ENCODE measurements at places on chromosomes 7 and 10.

DNA sequence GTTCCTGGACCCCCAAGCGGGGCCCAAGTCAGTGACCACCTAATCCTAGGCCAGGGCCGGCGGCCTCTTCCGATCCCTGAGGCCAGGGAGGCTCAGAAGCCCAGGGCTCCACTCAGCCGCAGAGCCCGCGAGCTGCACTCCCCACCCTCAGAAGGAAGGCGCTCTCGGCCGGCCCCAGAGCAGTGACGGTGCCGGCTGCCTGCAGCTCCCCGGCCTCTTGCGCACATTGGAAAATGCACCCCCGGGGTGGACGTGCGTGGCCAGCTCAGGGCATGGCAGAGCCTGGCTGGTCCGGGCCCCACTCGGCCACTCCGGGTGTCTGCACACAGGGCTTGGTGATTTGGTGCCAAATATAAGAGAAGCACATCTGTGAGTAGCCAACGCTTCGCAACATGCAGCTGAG lies 269.1 kb downstream of the PTPRN2 start:
- DNase-seq: no peak

DNA sequence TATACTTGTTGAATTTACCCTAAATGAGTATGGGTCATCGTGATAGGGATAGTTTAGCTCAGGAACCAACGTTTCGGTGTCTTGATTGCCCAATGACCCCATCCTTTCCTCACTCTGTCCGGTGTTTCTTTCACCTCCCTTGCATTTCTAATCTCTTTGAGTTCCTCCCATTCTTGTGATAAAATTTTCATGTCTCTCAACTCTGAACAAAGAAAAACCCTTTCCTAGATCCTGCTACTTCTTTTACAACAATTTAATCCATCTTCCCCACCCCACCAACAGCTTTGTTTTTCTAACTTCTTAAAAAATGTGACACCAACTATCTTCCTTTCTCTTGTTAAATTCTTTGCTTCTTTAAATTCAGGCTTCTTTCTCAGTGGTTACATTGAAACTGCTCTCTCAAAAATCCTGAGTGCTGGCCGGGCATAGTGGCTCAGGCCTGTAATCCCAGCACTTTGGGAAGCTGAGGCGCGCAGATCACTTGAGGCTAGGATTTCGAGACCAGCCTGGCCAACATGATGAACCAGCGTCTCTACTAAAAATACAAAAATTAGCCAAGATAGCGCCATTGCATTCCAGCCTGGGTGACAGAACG lies 130.3 kb upstream of the MINDY3 start:
- no peak for DNase-seq

DNA sequence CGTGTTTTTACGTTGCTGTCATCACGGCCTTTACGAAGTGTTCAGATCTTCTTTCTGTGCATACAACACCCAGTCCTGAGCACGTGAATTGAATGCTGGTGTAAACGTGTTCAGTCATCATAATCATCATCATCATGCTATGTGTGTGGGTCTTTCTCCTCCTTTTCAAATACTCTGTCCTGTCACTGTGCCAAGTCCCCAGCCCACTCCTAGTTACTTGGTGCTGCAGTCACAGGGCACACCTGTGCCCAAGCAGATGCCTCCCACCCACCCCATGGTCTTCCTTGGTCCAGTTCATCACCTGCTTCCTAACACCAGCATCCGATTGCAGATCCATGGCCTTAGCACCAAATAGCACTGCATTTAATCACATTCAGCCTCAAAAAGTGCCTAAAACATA lies 78.6 kb upstream of the MGMT start:
- no peak for DNase-seq

- DNase-seq: no peak
Measured at GRCh38 chr7:9125246-9125645, 691.8 kb downstream of the NXPH1 start.

GRCh38 chr10:33022090-33022489 lies 64.1 kb upstream of the ITGB1 start:
- no peak for DNase-seq

DNA sequence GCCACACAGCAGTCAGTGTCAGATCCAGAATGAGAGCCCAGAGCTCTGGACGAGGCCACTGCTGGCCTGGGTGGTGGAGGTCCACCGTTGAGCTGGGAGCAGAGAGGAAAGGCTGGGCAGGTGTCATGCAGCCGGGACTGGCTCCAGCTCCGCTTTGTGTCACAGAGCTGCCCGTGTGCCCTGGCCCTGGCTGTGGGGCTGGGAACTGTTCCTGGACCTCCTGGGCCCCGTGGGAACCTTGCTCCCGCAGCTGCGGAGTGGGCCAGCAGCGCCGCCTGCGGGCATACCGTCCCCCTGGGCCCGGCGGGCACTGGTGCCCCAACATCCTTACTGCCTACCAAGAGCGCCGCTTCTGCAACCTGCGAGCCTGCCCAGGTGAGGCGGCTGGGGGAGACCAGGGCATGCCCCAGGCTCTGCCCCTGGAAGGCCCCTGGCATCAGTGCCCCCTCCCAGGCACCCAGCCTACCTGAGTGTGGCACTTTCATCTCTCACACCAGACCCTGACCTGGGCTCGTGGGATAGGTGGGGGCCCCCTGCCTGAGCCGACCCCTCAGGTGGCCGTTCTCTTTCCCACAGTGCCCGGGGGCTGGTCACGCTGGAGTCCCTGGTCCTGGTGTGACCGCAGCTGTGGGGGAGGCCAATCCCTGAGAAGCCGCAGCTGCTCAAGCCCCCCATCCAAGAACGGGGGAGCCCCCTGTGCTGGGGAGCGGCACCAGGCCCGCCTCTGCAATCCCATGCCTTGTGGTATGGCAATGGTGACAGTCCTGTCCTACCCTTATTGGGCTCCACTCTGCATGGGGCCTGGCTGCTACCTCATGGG lies 18.8 kb upstream of the ZNF862 start:
- DNase-seq: peak; percentile 69

DNA sequence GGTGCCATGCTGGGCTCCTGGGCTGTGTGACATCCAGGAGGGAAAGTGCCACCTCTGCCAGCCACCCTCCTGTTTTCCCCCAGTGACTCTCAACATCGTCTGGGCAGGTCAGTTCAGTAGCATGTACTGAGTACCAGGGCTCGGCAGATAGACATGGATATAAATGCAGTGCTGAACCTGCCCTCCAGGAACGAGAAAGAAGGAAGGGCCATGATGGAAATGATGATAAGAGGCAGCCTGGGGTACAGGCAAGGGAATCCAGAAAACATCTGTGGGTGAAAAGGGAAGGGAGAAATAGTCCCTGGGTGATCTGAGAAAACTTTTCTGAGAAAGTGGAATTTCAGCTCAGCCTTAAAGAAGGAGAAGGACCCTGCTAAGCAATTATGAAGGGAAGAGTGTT lies 12.1 kb downstream of the CNNM1 start:
- DNase-seq: no peak

DNA sequence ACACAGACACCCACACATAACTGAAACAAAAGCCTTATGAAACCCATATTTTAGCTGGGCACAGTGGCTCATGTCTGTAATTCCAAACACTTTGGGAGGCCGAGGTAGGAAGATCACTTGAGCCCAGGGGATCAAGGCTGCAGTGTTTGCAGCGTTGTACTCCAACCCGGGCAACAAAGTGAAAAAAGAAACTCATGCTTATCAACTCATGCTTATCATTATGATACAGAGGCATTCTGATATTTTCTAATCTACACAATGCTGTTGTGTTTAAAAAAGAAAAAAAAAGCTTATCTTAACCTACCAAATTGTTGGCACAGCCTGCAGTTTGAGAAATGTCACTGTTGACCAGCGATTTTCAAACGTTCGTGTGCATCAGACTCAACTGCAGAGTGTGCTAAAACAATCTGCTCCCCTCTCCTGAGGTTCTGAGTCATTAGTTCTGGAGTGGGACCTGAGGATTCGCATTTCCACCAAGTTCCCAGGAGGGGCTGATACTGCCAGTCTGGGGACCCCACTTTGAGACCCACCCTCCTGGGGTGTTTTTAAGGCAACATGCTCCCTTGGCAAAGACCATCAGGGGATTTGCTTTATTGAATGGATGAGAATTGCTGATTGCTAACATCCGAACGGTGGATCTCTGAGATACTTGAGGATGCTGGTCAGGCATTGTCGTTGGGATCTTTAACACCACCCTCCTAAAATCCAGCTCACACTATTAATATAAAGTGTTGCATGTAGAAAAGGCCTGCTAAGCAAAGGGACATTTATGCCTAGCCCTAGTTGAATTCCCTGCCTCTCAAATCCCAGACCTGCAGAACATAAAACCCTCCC lies 16.2 kb downstream of the CHST3 start:
- DNase-seq: peak; percentile 17

GRCh38 chr10:105268961-105269360 lies 627.9 kb downstream of the SORCS3 start:
- no peak for DNase-seq

- DNase-seq: no peak
Measured at GRCh38 chr10:22712211-22712955, 2.0 kb downstream of the PIP4K2A start.

GRCh38 chr10:77700086-77700485 lies 62.5 kb upstream of the KCNMA1 start:
- no peak for DNase-seq

DNA sequence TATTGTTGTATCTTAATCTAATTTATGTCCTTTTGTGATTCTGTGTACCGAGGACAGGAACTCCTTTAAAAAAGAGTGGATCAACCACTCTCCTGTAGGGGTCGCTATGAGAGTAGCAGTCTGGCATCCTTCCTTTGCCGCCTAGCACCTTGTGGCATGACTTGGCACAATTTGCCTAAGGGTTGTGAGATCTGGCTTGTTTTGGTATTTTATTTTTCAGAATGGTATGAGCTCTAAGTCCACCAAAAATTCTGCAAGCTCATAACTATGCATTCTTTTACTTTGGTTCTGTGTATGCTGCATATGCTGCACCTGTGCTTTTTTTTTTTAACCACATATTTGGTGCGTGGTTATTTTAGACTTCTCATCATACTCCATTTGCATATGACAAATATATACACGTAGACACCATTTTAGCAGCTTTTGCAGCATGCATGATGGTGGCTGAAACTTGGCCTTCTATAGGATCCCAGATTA lies 112.8 kb downstream of the CDK14 start:
- DNase-seq: no peak

- DNase-seq: no peak
Measured at GRCh38 chr10:44706745-44707144, 204.4 kb upstream of the TMEM72 start.

DNA sequence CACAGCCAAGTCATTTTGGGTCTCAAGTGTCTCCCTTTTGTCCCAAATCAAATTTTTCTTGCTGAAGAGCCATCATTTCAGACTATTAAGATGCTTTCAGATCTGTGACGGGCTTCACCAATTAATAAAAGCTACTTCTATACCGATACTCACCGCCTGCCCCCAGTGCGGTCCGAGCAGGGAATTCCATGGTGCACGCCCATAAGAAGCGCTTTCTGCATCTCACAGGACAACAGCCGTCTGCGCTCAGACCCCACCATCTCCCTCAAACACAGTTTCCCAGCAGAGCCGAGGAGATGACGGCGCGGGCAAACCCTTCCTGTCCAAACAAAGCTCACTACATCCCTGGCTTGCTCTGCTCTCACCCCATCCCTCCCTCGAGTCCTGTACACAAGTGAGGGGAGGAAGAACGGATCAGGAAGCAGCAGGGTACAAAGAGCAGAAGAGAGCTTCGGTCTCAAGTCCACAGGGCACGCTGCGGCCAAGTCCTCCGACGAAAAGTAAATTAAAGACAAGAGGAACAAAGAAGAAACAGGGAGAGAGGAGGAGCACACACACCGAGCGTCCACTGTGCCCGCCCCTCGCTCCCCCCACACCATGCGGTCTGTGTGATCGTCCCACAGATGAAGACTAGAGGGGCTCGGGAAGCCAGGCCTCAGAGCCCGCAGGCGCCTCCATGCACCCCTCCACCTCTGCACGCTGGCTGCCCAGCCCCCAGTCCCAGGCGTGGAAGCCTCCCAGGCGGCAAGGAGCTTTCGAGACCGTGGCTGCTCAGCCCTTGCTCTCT lies 121.9 kb downstream of the MAD1L1 start:
- DNase-seq: no peak

DNA sequence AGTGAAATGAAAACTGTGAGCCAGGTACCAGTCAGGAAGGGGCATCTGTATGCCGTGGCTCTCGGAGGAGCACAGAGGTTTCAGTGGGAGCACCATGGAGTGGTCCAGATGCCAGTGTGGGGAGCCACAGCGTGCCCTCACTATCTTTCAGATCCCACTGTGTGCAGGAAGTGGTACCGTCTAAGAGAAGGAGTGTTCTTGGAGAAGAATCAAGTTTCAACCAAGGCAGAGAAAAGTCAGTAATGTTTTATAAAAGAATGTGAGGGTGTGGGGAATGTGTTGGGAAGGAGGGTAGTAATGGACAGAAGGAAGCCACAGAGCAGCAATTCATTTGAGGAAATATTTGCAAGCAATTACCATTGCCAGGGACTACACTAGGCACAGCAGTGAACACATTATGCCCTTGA lies 35.6 kb downstream of the PRKAR2B start:
- no peak for DNase-seq

DNA sequence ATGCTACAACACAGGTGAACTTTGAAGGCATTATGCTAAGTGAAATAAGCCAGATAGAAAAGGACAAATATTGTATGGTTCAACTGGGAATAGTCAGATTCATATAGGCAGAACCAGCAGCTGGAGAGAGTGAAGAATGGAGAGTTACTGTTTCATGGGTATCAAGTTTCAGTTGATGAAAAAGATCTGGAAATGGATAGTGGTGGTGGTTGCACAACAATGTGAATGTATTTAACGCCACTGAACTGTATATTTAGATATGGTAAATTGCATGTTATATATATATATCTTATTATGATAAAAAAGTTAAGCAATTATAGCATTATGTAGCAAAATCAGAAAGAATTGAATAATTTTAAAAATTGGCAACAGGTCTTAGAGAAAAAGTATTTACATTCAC lies 3.9 kb downstream of the LMBR1 start:
- no peak for DNase-seq

DNA sequence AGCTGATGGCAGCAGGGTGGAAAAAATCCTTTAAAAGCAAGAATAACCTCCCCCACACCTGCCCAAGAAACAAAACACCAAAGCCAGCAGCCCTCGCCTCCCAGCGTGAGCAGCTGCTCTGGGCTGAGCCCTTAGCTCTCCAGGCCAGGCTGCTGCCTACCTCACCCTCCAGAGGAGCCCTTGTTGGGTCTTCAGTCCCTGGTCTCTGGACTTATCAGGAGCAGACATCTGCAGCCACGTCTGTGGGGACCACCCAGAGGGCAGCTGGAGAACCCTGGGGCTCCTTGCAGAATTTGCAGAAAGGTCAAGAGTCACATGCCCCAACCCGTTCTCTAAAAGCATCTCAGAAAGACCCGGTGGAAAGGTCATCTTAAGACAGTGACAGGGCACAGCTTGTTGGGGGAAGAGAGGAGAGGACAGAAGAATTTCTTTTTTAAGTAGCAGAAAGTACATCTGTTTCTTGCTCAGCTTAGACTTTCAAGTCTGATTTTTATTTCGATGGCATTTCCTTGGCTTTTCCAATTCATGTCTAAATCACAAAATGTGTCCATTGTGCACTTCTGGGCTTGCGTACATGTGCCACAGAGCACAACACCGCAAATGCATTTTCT lies 425.7 kb upstream of the NFE2L3 start:
- no peak for DNase-seq

All from spleen (tissue), 13 donors.